ENCODE measurements at places on chromosomes 12 and 14.

GRCh38 chr14:100677554-100678468 lies 48.9 kb upstream of the DLK1 start:
- peak; percentile 89 for DNase-seq

DNA sequence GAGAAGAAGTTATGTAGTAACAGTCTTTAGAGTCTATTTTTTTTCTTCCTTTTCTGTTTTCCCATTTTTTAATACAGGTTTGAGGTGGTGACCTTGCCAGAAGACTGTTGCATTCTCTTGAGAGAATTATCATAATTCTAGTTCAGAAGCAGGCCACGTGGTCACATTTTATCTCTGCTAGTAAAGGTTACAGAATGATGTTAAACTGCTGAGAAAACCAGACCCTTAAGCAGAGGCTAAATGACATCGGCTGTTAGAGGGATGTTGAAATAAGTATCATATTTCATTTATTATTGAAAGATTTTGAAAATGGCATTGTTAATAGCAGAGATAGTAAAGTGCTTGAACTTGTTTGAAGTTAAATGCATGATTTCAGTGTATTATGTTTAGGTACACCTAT lies 49.2 kb downstream of the BRMS1L start:
- no peak for DNase-seq

GRCh38 chr14:37232907-37233481 lies 35.3 kb downstream of the MIPOL1 start:
- DNase-seq: peak; percentile 71

GRCh38 chr12:91377436-91377835 lies 194.8 kb upstream of the DCN start:
- no peak for DNase-seq

DNA sequence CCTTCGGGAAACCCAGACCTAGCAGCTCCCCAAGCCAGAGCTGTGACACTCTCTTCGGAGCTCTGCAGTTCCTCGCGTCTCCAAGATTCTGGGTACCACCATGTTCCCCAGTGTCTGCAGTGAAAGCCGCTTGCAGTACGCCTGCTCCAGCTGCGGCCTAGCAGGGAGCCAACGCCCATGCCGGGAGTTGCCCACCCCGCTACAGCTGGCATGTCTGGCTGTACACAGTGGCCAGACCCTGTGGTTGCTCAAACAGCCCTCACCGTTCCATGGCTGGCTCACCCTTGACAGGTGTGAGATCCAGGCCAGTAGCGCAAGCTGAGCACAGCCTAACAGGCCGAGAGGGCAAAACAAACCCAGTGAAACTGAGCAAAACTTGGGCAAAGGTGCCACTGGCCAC lies 503.8 kb upstream of the RPL10L start:
- no peak for DNase-seq

DNA sequence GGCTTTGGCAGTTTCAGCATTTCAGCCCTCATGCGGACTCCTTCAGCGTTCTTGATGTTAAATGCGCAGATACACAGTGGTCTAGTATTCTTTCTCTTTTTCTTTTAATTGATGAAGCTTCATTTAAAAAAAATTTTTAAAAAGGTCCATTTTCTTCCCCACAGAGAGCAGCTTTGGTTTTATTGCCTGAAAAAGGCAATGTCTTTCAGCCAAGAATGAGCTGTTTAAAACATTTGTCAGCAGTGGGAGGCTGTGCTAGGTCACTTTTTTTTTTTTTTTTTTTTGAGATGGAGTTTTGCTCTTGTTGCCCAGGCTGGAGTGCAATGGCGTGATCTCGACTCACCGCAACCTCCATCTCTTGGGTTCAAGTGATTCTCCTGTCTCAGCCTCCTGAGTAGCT lies 13.5 kb downstream of the KMT5A start:
- no peak for DNase-seq

DNA sequence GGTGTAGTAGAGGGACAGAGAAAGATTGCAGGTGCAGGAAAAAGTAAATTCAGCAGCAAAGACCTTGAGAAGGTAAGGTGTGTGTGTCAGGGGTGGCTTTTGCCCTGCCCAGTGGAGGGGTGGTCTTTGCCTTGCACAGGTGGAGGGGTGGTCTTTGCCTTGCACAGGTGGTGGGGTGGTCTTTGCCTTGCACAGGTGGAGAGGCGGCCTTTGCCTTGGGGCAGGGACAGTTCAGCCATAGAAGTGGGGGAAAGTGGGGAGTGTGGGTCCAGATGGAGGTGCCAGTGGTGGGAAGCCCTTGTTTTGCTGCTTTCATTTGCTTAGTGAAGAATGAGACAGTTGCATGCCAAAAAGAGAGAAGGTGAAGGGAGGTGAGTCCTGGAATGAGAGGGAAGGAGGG lies 65.7 kb downstream of the PRMT8 start:
- DNase-seq: no peak

- DNase-seq: no peak
Observed at GRCh38 chr12:22122359-22122758, 76.3 kb downstream of the CMAS start.

- DNase-seq: no peak
Observed at GRCh38 chr14:72528059-72528862, 365.6 kb downstream of the DPF3 start.

- no peak for DNase-seq
Observed at GRCh38 chr14:100881211-100882025, 22.1 kb downstream of the RTL1 start.

GRCh38 chr12:23947395-23947794 lies 2.1 kb downstream of the SOX5 start:
- no peak for DNase-seq

GRCh38 chr14:32350020-32350419 lies 20.9 kb downstream of the AKAP6 start:
- DNase-seq: no peak

- DNase-seq: no peak
Observed at GRCh38 chr12:55823419-55823818, 5.6 kb downstream of the ORMDL2 start.

GRCh38 chr12:90260136-90260535 lies 551.5 kb upstream of the ATP2B1 start:
- no peak for DNase-seq

DNA sequence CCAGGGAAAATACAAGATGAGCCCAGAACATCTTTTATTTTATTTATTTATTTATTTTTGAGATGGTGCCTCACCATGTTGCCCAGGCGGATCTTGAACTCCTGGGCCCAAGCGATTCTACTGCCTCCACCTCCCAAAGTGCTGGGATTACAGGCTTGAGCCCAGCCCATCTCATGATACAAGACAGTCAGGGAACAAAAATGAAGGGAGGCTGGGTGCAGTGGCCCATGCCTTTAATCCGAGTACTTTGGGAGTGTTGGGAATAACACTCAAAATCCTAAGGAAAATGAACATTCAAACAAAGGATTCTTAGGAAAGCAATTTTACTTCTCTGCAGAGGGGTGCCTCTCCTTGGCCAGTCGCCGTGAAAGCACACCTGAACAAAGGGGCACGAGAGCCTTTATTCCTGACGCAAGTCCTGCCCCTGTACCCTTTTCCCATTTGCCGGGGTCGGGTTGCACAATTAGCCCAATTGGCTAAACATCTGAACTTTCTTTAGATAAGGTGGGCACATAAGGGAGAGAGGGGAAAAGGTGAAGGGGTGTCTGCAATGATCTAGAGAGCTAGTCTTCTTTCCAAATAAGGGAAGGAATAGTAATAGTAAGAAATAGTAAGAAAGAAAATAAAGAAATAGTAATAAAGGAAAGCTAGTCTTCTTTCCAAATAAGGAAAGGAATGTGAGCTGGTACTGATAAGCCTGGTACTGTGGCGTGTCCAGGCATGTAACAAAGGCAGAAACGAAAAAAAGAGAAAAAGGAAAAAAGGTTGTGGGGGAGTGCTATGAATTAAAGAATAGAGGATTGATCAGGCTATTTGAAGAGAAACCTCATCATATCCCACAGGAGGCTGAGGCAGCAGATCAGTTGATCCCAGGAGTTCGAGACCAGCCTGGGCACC lies 13.4 kb downstream of the NCAPD2 start:
- DNase-seq: no peak

DNA sequence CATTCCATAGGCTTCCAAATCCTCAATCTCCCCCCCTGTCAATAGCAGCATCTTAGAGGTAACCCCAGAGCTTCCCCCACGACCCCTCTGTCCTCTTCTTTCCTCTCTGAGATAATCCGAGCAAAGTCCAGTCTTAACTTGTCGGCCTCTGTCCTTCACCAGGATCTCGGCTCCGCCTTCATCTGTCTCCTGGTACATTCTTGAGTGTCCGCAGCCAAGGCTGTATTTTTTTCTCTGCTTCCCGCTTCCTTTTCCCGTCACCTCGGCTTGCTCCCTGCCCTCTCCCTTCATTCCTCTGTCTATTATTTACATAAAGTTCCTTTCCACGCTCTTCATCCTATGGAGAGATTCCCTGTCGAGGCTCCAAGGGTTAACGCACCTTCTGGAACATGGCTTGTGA lies 153.9 kb upstream of the GSC start:
- no peak for DNase-seq

DNA sequence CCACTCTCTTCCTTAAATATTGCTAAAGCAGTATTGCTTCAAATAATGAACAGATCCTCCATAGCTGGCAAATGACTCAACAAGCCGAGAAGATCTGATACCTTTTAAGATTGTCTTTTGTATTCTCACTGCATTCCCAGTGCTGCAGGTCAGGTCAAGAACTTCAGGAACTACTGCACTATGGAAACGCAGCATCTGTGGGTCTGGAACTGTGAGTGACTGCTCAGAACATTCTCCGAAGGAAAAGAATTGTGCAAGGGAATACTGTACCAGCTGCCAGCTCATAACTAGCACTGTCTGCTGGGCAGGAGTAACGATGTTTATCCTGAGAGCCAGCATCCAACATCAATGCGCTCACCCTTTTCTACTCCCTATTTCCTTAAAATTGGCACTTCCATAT lies 348.0 kb upstream of the SOX5 start:
- no peak for DNase-seq

GRCh38 chr12:49648712-49649003 lies 25.3 kb downstream of the PRPF40B start:
- no peak for DNase-seq

GRCh38 chr12:121799156-121799841 lies 4.5 kb upstream of the SETD1B start:
- DNase-seq: peak; percentile 88

DNA sequence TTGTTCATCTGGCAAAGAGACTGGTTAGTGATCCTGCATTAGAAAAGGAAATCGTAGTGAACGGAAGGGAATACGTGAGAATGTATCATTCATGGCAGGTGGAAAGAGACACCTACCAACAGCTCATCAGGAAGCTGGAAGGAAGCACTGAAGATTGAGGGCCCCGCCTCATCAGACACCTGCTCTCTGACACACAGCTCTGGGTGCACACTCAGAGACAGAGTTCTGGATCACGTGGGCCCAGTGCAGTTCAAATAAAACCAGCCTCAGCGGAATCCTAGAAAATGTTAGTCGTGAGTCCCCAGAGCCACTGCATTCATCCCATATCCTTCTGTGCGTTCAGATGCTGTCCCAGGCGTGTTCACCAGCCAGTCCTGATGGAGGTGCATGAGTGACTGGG lies 129.7 kb downstream of the GLT1D1 start:
- DNase-seq: no peak

DNA sequence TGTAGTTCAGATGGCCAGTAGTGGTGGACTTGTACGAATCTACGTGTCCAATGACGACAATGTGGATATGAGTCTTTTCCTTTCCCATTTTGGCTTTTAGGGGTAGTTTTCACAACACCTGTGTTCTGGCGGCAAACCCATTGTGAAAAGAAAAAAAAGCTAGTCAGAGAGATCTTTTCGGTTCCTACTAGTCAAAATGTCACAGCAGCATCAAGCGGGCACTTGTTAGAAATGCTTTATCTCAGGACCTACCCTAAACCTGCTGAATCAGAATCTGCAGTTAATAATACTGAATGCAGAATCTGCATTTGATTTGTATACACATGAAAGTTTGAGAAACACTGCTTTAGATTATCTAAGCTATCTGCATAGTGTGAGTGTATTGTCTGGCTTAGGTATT lies 18.3 kb downstream of the AEBP2 start:
- no peak for DNase-seq

GRCh38 chr12:109524466-109525278 lies 47.2 kb downstream of the UBE3B start:
- no peak for DNase-seq

GRCh38 chr12:53358836-53359419 lies 21.0 kb upstream of the SP1 start:
- no peak for DNase-seq

- no peak for DNase-seq
Observed at GRCh38 chr12:101042211-101042610, 167.8 kb downstream of the SLC5A8 start.

GRCh38 chr12:53402871-53403270 lies 20.8 kb upstream of the AMHR2 start:
- no peak for DNase-seq
